Glutamatergic neuron (in vitro differentiated cells): ENCODE measurements at places on chromosomes 7 and 10. TPM values are rescaled to one million over a fixed set of nuclear protein-coding genes. Genes with fewer than 3 reads are reported as not detected.

Gene EPHB4
- total RNA-seq = 21.5 TPM

DNA sequence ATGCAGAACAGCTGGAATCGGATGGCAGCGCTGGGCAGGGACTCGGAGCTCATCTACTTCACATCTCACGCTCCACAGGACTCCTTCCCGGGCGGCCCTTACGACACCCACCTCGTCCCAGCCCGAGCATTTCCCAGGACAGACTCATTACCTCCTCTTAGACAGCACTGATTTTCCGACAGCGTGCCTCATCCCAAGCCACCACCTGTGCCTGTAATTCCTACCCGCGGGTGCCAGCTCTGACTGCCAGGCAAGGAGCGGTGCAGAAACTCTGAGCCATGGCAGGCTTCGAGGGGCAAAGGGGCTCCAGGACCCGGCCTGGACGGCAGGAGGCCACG is 25.6 kb downstream of the GPER1 start:
- DNase-seq = no peak
- H3K36me3 ChIP-seq = peaks cover 14% of the 10 kb centered on the region
- H3K4me3 ChIP-seq = no peak overlapping the region
- peaks cover 6% of the 10 kb centered on the region for H3K4me1 ChIP-seq

DNA sequence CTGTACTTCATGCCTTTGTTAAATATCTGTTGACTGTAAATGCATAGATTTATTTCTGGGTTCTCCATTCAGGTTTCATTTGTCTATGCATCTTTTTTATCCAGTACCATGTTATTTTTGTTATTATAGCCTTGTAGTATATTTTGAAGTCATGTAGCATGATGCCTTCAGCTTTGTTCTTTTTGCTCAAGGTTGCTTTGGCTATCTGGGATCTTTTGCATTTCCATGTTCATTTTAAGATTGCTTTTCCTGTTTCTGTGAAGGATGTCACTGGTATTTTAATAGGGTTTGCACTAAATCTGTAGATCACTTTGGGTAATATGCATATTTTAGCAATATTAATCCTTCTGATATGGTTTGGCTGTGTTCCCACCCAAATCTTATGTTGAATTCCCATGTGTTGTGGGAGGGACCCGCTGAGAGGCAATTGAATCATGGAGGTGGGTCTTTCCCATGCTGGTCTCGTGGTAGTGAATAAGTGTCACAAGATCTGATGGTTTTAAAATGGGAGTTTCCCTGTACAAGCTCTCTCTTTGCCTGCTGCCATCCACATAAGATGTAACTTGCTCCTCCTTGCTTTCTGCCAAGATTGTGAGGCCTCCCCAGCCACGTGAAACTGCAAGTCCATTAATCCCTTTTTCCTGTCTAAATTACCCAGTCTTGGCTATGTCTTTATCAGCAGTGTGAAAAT is 302.8 kb upstream of the SEMA3C start:
- H3K4me1 ChIP-seq = no peaks in the 10 kb centered on the region
- H3K4me3 ChIP-seq = no peak overlapping the region
- DNase-seq = no peak

DNA sequence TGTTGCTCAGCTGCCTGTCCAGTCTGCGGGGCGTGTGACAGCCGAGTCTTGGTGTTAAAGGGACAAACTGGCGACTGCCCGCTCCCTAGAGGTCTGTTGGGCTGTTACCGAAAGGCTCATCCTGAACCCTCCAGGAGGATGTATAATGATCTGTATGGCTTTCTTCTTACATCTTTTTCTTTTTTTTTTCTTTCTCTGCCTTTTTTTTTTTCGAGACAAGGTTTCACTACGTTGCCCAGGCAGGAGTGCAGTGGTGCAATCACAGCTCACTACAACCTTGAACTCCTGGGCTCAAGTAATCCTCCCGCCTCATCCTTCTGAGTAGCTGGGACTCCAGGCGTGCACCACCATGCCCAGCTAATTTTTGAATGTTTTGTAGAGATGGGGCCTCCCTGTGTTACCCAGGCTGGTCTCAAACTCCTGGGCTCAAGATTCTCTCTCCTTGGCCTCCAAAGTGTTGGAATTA is 857 bp downstream of the INTS15 start:
- H3K27ac ChIP-seq = peak overlapping the region; percentile 94
- DNase-seq = no peak
- H3K4me3 ChIP-seq = peak overlapping the region; percentile 97
- H3K4me1 ChIP-seq = peaks cover 8% of the 10 kb centered on the region

Gene HYCC1
- 131 TPM for total RNA-seq

Gene SUN3
- not detected for total RNA-seq

GRCh38 chr7:116571552-116571951 is 46.7 kb downstream of the CAV1 start:
- no peaks in the 10 kb centered on the region for H3K4me1 ChIP-seq
- H3K36me3 ChIP-seq = no peaks in the 10 kb centered on the region
- H3K27me3 ChIP-seq = peaks cover 1% of the 10 kb centered on the region
- DNase-seq = no peak
- no peak overlapping the region for H3K27ac ChIP-seq
- no peak overlapping the region for H3K4me3 ChIP-seq

- DNase-seq = no peak
- H3K4me3 ChIP-seq = no peak overlapping the region
- no peaks in the 10 kb centered on the region for H3K27me3 ChIP-seq
- H3K36me3 ChIP-seq = no peaks in the 10 kb centered on the region
Measured at GRCh38 chr7:120833546-120833945, 24.4 kb downstream of the TSPAN12 start.

Gene GCC1
- 14.9 TPM for total RNA-seq

- H3K36me3 ChIP-seq = no peaks in the 10 kb centered on the region
- peaks cover 41% of the 10 kb centered on the region for H3K4me1 ChIP-seq
- peaks cover 8% of the 10 kb centered on the region for H3K27me3 ChIP-seq
Measured at GRCh38 chr7:132390705-132391104, 185.6 kb downstream of the PLXNA4 start.

GRCh38 chr10:30000802-30001571 is 58.4 kb downstream of the JCAD start:
- peaks cover 7% of the 10 kb centered on the region for H3K27me3 ChIP-seq
- H3K4me3 ChIP-seq = no peak overlapping the region

GRCh38 chr7:121761399-121761798 is 111.6 kb upstream of the PTPRZ1 start:
- H3K36me3 ChIP-seq = no peaks in the 10 kb centered on the region

- H3K36me3 ChIP-seq = peaks cover 4% of the 10 kb centered on the region
- no peak overlapping the region for H3K4me3 ChIP-seq
- peaks cover 5% of the 10 kb centered on the region for H3K27me3 ChIP-seq
- DNase-seq = no peak
- peaks cover 7% of the 10 kb centered on the region for H3K4me1 ChIP-seq
Measured at GRCh38 chr7:8151161-8151725, 110.7 kb downstream of the ICA1 start.
